Activated naive CD8-positive, alpha-beta T cell treated with anti-CD3 and anti-CD28 coated beads, Interleukin-2, amount 50 U/mL, for 16 hours (primary cell): ENCODE measurements at places on chromosomes 1 and 21.

GRCh38 chr1:225848030-225848955 lies 33.9 kb downstream of the TMEM63A start:
- DNase-seq = no peak

- no peak for DNase-seq
Measured at GRCh38 chr1:160049101-160049500, 17.3 kb upstream of the PIGM start.

DNA sequence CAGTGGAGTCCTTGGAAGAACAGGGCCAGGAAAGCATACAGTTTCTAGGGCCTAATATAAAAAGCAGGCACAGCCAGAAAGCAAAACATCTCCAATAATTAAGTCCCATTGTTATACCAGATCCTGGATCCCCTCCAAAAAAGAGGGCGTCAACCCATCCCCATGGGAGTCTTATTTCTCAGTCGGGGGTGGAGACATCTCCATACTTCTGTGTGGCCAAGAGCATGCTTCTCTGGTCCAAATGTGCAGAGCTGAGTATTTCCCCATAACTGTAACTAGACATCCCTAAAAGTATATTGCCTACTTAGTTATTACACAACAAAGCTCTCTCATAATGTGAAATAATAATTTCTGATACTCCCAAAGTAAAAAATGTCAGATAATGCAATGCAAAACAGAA lies 104.2 kb upstream of the SOX13 start:
- no peak for DNase-seq

DNA sequence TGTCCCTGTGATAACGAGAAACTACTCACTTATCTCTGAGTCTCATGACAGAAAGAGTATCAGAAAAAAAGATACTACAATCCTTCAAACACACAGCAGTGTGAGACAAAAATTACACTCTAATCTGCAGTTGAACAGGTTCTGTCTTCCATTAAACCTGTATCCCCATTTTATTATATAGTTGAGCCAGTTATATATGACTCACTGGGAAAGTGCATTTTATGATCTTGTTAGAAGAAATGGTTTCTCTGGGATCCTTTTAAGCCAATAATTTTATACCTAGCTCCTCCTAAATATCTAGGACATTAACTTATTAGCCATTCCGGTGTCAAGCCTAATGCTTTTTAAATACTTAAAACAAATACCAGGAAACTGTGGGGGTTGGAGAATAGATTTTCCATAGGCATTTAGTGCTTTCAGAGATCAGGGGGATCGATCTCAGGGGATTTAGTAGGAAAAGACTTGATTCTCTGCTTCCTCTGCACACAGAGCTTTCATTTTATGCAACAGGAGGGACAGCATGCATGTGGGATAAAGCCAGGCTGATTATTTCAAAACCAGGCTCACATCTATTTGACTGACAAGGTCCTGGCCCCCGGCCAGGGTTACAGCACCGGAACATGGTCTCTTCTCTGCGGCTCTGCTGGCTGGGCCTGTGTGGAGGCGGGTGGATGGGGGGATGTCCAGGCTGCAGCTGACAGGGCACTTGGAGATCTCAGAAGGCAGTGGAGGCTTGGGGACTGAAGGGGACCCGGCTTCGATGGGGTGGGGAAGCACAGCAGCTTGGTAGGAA lies 310.6 kb downstream of the DISC1 start:
- DNase-seq = no peak

DNA sequence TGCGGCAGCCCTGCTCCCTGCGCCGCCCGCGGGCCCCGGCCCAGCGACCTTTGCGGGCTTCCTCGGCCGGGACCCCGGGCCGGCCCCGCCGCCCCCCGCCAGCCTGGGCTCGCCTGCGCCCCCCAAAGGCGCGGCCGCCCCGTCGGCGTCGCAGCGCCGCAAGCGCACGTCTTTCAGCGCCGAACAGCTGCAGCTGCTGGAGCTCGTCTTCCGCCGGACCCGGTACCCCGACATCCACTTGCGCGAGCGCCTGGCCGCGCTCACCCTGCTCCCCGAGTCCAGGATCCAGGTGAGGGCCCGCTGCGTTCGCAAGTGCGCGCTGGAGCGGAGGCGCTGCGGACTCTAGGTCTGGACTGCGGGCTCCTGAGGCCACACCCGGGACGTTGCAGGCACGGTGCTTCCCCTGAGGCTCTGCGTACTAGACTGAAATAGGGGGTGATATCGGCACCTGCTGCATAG lies 351 bp downstream of the MIXL1 start:
- DNase-seq = no peak

GRCh38 chr1:215631489-215631888 lies 64.4 kb downstream of the KCTD3 start:
- DNase-seq = no peak

DNA sequence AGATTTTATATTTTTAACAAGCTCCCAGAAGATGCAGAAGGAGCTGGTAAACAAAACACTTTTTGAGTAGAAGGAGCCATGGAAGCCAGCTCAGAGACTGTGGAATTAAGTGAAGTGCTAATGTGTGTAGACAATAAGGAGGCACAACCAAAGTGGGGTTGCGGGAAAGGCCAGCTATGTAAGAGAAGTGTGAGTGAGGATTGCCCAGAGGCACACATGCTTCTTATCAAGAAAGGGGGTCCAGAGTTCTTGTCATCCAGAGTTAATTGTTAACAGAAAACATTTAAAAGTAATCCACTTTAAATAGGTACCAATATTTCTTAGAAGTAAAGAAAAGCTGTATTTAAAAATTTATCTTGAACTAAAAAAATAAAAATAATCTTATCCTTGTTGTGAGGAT lies 136.8 kb downstream of the OLFM3 start:
- DNase-seq = no peak
